ENCODE measurements at places on chromosomes 12 and 14. TPM values are rescaled to one million over a fixed set of nuclear protein-coding genes. Genes with fewer than 3 reads are reported as not detected.
A peak's percentile ranks its signal among the peaks of the same experiment; 100 is the strongest.

- peaks cover 4% of the 10 kb centered on the region for H3K4me1 ChIP-seq
- no peak overlapping the region for H3K27ac ChIP-seq
- H3K36me3 ChIP-seq: no peaks in the 10 kb centered on the region
- H3K27me3 ChIP-seq: no peaks in the 10 kb centered on the region
- no peak overlapping the region for H3K4me3 ChIP-seq
- no peak for DNase-seq
These were observed 75.6 kb downstream of the MED13L start for GRCh38 chr12:116201908-116202307.

- no peak overlapping the region for H3K27ac ChIP-seq
- H3K36me3 ChIP-seq: no peaks in the 10 kb centered on the region
- no peak overlapping the region for H3K4me3 ChIP-seq
- peaks cover 2% of the 10 kb centered on the region for H3K27me3 ChIP-seq
- peak; percentile 36 for DNase-seq
These were observed 67.6 kb upstream of the CDKN3 start for GRCh38 chr14:54329082-54329695.

SRP54 gene
- 44.0 TPM for total RNA-seq

DNA sequence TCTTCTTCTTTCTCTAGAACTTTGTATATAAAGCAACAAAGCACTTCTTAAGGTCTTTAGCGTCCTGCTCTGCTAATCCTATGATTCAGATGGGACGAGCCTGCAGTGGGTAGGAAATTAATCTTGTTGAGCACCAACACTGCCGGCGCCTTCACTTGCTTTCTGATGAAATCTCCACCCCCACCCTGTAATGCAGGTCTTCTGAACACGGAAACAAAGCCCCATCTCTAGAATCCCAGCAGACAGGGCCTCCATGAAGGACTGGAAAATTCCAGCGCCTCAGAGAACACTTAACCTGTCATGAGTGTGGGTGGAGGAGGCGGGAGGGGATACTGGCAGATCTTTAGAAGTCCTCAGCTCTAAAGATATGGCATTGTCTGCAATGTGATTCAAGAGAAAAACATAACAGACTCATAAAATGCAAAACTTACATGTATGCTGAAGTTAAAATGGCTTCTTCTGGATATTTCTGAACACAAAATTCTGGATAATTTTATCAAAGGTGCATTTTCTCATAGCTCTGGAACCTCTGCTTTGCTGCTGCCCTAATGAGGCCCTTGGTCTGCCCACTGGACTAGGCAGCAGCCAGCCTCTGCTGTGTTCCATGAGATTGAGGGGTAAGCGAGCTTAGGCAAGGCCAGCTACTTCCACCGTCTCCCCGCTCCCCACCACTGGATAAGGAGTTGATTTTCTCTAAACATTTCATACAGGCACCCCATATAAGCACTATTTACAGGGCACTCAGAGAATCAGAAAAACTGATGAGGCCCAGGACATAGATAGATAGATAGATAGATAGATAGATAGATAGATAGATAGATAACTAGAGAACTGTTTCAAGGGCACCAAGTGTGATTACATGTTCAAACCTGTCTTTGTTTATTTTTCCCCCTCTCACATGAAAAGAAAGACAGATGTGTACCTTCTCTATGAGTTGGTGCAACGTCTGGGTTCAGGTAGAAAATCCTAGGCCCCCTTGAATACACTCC lies 43.1 kb downstream of the ZFP36L1 start:
- H3K4me3 ChIP-seq: no peak overlapping the region
- H3K27me3 ChIP-seq: no peaks in the 10 kb centered on the region
- no peak overlapping the region for H3K27ac ChIP-seq
- no peaks in the 10 kb centered on the region for H3K36me3 ChIP-seq
- no peak for DNase-seq
- H3K4me1 ChIP-seq: no peaks in the 10 kb centered on the region

- no peak overlapping the region for H3K27ac ChIP-seq
- no peaks in the 10 kb centered on the region for H3K36me3 ChIP-seq
- H3K27me3 ChIP-seq: peaks cover 2% of the 10 kb centered on the region
- H3K4me3 ChIP-seq: no peak overlapping the region
- no peaks in the 10 kb centered on the region for H3K4me1 ChIP-seq
These were observed 69.7 kb upstream of the DHRS4 start for GRCh38 chr14:23883684-23884540.

ADCY4 gene
- total RNA-seq: 10.7 TPM

NEDD1 gene
- total RNA-seq: 29.1 TPM

DNA sequence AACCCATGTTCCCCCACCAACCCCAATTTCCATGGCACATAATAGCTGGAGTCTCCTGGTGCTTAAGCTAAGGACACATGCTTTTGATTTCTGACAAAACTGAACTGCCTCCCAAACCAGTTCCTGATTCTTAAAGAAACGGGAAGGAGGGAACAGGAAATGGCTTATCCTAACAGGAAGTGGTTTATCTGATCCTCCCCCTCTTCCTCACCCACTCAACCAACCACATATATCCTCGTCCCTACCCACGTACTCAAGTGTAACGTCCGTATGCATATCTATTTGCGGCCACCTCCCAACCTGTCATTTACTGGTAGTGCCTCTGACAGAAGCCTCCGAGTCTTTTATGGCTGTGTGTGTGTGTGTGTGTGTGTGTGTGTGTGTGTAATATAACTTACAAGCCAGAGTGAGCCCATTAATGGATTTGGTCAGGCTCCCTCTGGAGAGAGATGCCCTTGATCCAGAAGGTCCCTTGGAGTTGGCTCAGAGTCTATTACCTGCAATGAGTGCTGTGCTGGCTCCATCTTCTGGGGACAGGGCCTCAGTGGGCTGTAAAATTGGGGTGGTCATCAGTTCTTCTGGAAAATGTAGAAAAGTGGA lies 7.7 kb downstream of the DAZAP2 start:
- H3K27ac ChIP-seq: peak overlapping the region; percentile 75
- H3K27me3 ChIP-seq: no peaks in the 10 kb centered on the region
- H3K36me3 ChIP-seq: peaks cover 34% of the 10 kb centered on the region
- DNase-seq: peak; percentile 54
- H3K4me1 ChIP-seq: peaks cover 36% of the 10 kb centered on the region

DNA sequence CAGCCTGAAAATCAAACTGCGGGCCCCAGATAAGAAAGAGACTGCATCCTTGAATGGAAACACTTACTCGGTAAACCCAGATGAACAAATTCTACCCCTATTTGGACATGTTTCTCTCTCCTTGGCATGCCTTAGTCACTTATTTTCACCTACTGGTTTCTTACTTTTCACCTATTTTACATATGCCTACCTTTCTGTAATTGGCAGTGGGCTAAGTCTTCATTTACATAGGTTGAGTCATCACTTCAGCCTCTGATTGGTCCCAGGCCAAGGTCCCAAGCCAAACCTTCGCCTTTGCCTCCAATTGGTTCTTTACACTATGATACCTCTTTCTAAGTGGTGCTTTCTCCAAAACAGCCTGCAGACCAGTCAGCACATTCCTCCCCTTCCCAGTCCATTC lies 111.3 kb downstream of the DYRK2 start:
- no peaks in the 10 kb centered on the region for H3K36me3 ChIP-seq
- no peak overlapping the region for H3K4me3 ChIP-seq
- H3K27ac ChIP-seq: no peak overlapping the region
- H3K27me3 ChIP-seq: peaks cover 2% of the 10 kb centered on the region
- no peak for DNase-seq
- H3K4me1 ChIP-seq: no peaks in the 10 kb centered on the region

- H3K36me3 ChIP-seq: no peaks in the 10 kb centered on the region
- H3K4me1 ChIP-seq: no peaks in the 10 kb centered on the region
- H3K4me3 ChIP-seq: no peak overlapping the region
- H3K27me3 ChIP-seq: no peaks in the 10 kb centered on the region
- H3K27ac ChIP-seq: no peak overlapping the region
These were observed 177.7 kb upstream of the FRMD6 start for GRCh38 chr14:51473808-51474565.

GRCh38 chr12:120965534-120966091 lies 12.7 kb upstream of the HNF1A start:
- no peaks in the 10 kb centered on the region for H3K4me1 ChIP-seq
- H3K36me3 ChIP-seq: no peaks in the 10 kb centered on the region
- no peak for DNase-seq
- H3K4me3 ChIP-seq: no peak overlapping the region
- no peak overlapping the region for H3K27ac ChIP-seq

GRCh38 chr14:94904636-94905035 lies 134.7 kb upstream of the GSC start:
- H3K4me1 ChIP-seq: no peaks in the 10 kb centered on the region
- no peaks in the 10 kb centered on the region for H3K27me3 ChIP-seq
- H3K27ac ChIP-seq: no peak overlapping the region
- H3K36me3 ChIP-seq: no peaks in the 10 kb centered on the region

GRCh38 chr14:76589246-76589645 lies 172.0 kb upstream of the VASH1 start:
- no peaks in the 10 kb centered on the region for H3K4me1 ChIP-seq
- no peak overlapping the region for H3K4me3 ChIP-seq
- no peaks in the 10 kb centered on the region for H3K27me3 ChIP-seq
- H3K36me3 ChIP-seq: no peaks in the 10 kb centered on the region
- no peak overlapping the region for H3K27ac ChIP-seq

DNA sequence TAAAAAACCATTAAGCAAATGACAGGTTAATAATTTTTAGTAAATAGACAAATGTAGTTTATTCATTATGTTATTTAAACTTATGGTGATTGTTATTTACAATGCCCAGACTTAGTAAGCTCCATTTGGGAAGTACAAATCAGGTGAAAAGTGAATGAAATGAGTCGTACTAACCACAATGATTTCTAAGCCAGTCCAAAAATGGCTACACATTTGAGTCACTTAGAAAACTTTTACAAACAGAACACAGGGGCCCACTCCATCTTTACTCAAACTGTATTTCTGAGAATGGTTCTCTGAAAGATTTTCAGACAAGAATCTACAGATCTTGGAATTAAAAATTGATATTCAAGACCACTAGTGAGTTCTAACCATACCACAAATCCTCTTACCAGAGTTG lies 653.3 kb upstream of the MIS18BP1 start:
- DNase-seq: no peak
- no peak overlapping the region for H3K27ac ChIP-seq

GRCh38 chr14:73140811-73141323 lies 4.6 kb downstream of the PSEN1 start:
- H3K4me1 ChIP-seq: peaks cover 42% of the 10 kb centered on the region
- H3K4me3 ChIP-seq: no peak overlapping the region
- H3K36me3 ChIP-seq: no peaks in the 10 kb centered on the region
- H3K27me3 ChIP-seq: no peaks in the 10 kb centered on the region
- DNase-seq: no peak
